ENCODE measurements at places on chromosomes 6 and 20.
A peak's percentile ranks its signal among the peaks of the same experiment; 100 is the strongest.

DNA sequence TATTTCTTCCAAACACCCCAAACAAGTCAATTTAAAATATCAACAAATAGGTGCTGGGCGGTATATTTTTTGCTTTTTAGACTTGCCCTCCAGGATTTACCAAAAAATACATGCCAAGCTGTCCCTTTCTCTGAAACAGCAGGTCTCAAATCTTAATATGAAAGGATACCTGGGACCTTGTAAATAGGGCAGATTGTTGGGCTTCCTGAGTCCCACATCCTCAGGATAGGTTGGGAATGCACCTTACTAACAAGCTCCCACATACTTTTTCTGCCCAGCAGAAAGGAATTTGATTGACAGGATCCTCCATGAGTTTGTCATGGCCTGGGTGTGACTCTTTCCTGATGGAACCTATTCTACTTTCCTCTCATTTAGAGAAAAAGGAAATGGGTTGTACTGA, 4.9 kb upstream of the SLC24A3 start:
- DNase-seq, result no peak

- DNase-seq, result no peak
Measured at GRCh38 chr6:113425977-113426660, 431.0 kb upstream of the MARCKS start.

GRCh38 chr6:67811239-67812037, 823.6 kb upstream of the ADGRB3 start:
- no peak for DNase-seq

DNA sequence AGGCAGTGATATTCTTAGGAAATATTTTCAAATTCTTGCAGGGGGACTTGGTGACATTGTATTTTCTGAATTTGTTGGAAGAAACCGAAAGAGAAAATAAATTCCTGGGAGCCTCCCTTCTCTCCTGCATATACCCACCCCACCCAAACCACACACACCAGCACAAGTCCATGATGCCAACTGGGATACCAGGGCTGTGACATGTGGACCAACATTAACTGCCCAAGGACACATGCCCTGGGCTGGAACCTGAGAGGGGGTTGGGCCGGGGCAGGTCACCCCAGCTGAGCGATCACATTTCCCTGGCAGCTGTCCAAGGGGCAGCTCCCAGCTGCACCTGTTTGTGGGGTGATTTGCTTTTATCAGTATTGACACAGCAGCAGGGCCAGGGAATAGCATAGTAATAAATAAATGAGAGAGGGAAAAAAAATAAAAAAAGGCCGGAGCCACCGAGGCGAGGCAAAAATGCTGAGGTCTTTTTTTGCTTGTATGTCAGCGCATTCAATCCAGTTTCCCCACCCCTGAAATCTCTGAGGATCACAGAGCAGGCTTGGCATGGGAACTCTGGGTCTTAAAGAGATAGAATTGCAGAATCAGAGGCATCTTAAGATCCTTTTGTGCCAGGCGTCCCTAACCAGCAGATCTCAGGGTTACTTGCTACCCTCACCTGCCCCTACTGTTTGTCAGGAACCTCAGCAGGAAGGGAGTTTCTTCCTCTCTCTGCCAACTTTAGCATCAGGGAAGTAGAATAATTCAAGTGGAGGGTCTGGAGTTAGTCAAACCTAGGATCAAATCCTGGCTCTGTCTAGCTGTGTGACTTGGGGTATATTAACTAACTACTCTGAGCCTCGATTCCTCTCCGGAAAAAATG, 66.5 kb upstream of the PIM1 start:
- DNase-seq, result no peak

GRCh38 chr20:50930976-50931305, 296 bp downstream of the ADNP start:
- no peak for DNase-seq

DNA sequence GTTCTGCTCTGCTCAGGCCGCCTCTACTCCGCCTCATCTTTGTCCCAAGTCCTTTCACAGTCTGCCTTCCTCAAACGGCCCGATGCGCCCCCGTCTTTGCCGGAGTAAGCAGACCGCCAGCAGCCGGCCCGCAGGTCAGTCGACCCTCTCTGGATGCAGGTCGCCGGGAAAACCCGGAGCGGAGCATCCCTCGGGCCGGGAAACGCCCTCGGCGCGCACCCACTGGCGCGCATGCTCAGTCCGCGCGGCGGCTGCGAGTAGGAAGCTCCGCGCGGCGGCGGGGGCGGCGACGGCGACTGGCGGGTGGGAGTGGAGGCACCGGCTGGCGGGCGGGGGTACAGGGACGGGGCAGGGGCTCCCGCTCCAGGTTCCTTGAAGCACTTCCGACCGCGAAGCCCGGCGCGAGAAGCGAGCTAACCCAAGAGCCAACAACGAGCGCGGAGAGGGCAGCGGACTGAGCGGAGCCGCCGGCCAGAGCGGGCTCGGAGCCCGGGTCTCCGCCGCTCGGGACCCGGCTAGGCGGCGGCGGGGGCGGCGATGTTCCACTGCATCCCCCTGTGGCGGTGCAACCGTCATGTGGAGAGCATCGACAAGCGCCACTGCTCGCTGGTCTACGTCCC, at the start of gene LRRC1:
Gene LRRC1, plus strand, starts transcription at position 286 of the 620 bp plus-strand sequence. Its CDS starts 252 bp downstream, at position 538.
- DNase-seq, result peak; percentile 82

GRCh38 chr6:72624557-72625160, 2.8 kb downstream of the KCNQ5 start:
- no peak for DNase-seq

DNA sequence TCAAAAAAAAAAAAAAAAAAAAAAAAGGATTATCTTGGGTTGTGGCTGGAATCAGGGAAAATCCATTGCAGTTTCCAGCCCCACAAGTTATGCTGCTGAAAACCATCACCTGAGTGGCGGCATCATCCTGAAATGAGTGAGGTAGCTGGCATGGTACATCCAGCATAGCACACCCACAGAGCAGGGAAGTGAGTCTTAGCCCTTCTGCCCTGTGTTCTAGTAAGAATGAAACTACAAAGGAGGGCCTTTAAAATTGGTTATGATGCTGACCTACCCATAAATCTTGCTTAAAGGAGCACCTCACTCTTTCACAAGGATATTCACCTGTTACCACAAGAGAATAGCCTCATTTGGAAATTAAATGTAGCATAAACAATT, 119.2 kb downstream of the NFATC2 start:
- DNase-seq, result no peak

GRCh38 chr20:54231036-54231435, 23.1 kb downstream of the PFDN4 start:
- DNase-seq, result no peak

DNA sequence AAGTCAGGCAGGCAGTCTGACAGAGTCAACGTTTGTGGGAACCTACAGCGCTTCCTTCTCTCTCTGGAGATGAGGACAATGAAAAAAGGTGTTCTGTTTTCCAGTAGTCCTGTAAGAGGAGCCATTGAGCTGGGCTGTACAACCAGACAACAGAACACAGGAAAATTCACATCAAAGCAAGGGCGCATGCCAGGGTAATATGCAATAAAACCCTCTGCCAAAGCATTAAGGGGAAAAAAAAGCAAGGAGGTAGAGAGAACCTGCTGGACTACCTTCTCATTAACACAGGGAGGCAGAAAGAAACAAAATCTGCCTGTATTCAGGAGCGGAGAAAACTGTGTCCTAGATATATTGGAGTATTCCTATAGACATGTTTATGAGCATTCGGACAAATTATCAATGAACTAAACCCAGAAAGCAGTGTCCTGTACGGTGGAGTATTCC, 1.3 kb downstream of the RNF24 start:
- no peak for DNase-seq

DNA sequence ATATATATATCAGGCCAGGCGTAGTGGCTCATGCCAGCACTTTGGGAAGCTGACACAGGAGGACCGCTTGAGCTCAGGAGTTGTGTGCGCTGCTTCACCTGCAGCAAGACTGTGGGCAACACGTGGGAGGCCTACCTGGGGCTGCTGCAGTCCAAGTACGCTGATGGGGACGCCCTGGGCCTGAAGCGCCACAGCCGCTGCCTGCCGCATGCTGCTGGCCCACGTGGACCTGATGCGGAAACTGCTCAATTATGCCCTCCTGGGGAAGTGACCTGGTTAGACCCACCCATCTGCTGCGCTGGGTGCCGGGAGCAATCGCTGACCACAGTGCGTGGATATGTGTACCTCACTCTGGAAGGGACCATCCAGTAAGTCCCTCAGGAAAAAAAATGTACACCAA, 1.8 kb upstream of the PSORS1C2 start:
- no peak for DNase-seq

GRCh38 chr6:85803721-85804120, 161.0 kb upstream of the SYNCRIP start:
- DNase-seq, result no peak

DNA sequence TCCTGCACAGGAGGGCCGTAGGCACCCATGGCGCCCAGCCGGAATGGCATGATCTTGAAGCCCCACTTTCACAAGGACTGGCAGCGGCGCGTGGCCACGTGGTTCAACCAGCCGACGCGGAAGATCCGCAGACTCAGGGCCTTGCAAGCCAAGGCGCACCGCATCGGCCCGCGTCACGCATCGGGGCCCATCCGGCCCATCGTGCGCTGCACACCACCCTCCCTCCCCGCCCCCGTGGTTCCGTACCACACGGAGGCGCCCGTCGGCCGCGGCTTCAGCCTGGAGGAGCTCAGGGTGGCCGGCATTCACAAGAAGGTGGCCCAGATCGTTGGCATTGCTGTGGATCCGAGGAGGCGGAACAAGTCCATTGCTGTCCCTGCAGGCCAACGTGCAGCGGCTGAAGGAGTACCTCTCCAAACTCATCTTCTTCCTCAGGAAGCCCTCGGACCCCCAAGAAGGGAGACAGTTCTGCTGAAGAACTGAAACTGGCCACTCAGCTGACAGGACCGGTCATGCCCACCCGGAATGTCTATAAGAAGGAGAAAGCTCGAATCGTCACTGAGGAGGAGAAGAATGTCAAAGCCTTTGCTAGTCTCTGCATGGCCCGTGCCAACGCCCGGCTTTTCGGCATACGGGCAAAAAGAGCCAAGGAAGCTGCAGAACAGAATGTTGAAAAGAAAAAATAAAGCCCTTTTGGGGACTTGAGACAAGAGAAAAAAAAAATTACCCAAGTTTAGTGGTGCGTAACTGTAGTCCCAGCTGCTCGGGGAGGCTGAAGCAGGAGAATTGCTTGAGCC, 9.9 kb upstream of the NCOA5 start:
- DNase-seq, result no peak

- DNase-seq, result no peak
Measured at GRCh38 chr6:108606250-108606690, 45.6 kb downstream of the FOXO3 start.

DNA sequence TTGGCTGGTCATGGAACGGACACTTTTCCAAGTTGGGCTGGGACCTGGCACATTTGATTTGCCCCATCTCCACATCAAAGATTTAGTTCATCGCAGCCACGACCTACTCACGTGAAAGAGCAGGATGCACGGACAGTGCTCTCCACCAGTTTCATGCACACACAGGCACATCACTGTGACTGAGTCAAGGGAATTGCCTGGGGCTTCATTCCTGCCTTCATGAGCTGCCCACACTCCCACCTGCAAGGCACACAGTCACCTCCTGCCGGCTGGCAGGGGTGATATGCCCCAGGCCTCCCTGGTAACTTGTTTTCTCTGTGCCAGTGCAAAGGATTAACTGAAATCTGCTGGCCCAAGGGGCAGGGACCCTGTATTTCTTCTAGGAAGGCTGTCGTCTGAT, 23.3 kb upstream of the CST1 start:
- no peak for DNase-seq

DNA sequence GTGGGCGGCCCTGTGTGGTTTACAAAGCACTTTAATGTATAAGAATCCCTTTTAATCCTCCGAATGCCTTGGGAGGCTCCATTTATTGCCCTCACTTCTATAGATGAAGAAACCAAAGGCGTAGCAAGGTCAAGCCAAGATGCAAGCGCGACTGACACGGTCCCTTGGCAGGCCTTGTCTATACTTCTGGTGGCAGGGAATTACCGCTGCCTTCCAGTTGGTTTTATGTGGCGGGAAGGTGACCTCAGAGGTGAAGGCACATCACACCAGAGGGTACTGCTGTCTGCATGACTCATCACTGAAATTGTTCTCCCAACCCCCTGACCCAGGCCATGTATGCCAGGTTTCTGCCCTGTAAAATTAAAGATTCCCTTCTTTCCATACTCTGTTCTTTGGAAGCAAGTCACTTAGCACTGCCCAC, 36.1 kb upstream of the NAA20 start:
- DNase-seq, result no peak

GRCh38 chr6:109612268-109612667, 78.7 kb downstream of the AK9 start:
- DNase-seq, result no peak

GRCh38 chr20:51756653-51757052, 11.5 kb downstream of the ATP9A start:
- DNase-seq, result no peak

GRCh38 chr6:161111261-161111660, 119.7 kb downstream of the MAP3K4 start:
- no peak for DNase-seq

DNA sequence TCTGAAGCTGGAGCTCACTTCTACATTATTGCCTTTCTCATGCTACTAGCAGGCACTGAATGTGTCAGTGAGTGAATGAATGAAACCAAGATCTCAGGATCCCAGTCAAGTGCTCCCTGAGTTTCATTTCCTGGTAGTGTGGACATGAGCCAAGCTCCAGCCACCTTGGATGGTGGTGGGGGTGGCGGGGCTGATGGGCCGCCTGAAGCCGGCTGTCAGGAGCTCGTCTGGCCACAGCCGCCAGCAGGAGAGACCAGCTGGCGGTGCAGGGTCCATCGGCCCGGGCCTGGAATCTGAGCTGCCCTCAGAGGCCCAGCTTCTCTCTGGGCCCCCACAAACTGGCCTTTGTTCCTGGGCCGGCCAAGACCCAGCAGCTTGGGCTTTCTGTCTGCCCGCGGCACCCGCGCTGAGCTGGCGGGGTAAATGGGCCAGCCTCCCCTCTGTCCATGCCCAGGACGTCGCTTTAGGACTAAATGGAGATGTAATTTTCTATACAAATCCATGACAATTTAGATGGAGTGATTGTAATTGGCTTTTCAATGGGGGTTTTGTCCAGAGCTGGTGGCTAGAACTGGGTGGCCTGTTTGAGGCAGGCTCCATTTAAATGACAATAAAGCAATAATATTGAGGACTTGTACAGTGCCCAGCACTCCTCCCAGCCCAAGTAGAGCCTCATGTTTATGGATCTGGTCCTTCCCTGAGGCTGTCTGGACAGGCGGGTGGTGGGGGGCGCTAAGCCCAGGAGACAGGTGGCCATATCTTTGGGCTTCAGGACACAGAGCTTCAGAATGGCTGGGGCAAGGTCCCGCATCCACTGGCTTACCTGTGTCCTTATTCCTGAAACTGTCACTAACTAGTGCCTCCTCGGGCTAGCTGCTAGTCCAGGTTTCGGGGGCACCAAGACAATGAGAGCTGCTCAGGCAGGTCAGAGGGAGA, 43.5 kb downstream of the NOL4L start:
- no peak for DNase-seq

- no peak for DNase-seq
Measured at GRCh38 chr6:13528232-13528631, 40.8 kb upstream of the GFOD1 start.

DNA sequence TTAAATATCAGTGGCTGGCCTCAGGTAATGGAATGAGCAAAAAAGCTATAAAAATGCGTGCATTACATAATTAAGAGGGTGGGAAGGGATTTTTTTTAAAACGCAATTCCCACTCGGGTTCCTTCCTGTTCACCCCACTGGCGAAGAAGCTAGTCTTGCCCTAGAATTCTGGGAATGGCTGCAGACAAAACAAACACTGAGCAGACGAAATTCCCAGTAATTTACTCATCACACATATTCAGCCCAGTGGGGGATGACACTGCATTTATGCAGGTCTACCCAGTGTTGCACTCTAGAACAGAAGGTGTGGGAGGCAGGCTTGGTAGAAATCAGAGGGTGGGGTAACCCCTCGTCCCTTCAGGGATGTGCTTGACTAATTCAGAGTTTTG, 2695.0 kb upstream of the DEFB115 start:
- no peak for DNase-seq

- DNase-seq, result no peak
Measured at GRCh38 chr6:137775720-137776119, 91.3 kb upstream of the TNFAIP3 start.
